ENCODE measurements at places on chromosomes 13 and 19.

- no peak for DNase-seq
These were observed 12.3 kb downstream of the ZNF507 start for GRCh38 chr19:32357720-32358119.

- DNase-seq, result no peak
These were observed 15.2 kb upstream of the TOMM40 start for GRCh38 chr19:44875666-44876451.

- peak; percentile 84 for DNase-seq
These were observed at the start of gene NUDT19 for GRCh38 chr19:32691291-32691951. TSS of gene NUDT19 (plus strand) at chr19:32691821. CDS start at chr19:32691961, 140 bp downstream.

DNA sequence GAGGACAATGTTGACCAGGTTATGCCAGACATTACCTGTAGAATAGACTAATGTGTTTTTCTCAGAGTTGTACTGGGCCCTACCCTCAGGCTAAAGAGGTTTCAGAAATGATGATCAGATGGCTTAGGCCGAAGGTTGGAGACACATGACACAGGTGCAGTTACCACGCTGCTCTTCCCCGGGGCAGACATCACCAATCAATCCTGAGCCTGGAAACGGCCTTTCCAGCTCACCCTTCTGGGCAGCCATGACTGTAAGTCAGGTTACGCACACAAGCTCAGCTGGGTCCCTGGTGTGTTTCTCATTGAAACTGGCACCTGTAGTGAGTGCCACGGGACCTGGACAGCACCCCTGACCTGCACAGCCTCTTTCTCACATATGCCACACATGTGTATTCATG lies 299.3 kb downstream of the UQCRFS1 start:
- DNase-seq, result no peak

DNA sequence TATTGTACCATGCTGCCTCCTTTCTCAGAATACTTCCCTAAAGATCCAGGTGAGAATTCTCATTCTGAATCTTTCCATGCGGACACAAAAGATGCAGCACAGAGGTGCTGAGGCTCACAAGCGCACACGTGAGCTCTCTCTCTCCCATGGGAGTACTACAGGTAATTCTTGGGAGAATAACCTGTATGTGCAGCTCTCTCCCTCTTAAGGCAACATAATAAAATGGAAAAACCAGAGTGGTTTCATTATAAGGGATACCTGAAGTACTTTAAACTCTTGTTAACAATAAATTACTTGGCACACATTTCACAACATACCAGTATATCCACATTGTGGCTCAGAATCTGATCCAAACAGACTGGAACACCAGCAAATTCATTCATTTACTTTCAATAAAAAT lies 40.4 kb downstream of the INTS6 start:
- DNase-seq, result no peak

- DNase-seq, result no peak
These were observed 4.8 kb downstream of the FFAR3 start for GRCh38 chr19:35363001-35363590.

DNA sequence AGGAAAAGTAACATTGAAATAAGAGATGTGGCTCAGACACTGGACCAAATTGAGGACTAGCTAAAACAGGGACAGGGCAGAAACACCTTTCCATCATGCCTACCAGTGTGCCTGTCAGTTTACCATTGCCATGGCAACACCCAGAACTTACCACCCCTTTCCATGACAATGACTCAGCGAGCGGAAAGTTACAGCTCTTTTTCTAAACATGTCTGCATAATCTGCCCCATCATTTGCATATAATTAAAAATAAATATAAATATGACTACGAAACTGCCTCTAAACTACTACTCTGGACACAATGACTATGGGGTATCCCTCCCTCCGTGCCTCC lies 96.0 kb downstream of the UBL3 start:
- DNase-seq, result peak; percentile 28

DNA sequence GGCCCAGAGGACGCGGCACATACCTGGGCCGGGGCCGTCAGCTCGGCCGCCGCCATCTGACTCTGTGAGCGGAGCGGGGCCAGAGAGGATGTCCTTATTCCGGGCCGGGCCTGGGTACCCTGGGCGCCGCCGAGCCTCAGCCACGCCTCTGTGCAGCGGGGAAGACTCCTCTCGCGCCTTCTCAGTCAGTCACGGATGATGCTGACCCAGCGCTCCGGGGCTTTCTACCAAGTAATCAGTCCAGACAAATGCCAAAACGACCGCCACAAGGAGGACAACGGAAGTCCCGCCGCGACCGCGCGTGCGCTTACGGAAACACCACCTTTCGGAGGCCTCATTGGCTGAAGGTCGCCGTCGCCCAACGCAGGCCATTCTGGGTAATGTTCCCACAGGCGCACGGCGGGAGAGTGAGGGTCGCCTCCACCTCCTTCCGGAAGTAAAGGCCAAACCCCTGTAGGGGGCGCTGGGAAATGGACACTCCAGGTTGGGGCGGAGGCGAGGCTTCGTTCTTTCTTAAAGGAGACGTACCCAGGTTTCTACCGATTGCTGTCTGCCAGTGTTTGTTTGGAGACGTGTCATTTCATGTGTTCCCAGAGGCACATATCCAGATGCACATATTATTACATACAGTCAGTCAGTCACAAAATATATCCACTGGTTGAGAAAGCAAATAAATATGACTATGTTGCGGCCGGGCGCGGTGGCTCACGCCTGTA lies at the start of gene ZNF256:
TSS of gene ZNF256 (minus strand) at position 288 of the 716 bp plus-strand sequence. CDS start at position 56, 232 bp downstream.
- peak; percentile 94 for DNase-seq

DNA sequence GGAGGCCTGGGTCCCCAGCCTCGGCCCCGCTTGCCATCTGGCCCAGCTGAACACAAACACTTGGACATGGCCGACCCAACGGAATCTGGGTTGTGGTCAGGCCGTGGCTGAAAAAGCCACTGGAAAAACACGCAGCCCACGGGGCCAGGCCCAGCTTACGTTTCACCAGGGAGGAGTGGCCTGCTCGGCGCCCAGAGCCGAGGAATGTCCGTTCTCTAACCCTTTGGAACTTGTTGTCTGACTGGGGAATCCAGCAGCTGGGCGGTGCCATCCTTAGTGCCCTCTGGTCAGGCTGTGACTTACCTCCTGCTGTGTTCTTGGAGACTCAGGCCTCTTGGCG lies 13.8 kb downstream of the CILP2 start:
- no peak for DNase-seq

DNA sequence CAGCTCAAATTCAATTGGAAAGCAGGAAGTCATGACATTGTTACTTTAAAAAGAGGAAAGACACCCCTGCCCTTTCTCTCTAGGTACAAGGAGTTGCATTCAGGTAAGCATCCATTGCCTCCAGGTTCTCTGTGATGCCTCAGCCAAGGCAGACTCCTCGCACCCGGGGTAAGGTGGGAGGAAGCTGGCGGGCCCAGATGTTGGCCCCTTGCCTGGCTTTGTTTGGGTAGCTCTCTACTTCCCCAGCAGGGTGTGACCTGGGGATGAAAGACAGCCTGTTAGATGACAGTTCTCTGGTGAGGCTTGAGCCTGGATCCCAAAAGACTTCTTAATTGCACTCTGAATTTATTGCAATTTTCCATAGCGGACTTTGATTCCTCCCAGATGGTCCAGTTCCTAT lies 25.6 kb downstream of the SHISA2 start:
- no peak for DNase-seq

DNA sequence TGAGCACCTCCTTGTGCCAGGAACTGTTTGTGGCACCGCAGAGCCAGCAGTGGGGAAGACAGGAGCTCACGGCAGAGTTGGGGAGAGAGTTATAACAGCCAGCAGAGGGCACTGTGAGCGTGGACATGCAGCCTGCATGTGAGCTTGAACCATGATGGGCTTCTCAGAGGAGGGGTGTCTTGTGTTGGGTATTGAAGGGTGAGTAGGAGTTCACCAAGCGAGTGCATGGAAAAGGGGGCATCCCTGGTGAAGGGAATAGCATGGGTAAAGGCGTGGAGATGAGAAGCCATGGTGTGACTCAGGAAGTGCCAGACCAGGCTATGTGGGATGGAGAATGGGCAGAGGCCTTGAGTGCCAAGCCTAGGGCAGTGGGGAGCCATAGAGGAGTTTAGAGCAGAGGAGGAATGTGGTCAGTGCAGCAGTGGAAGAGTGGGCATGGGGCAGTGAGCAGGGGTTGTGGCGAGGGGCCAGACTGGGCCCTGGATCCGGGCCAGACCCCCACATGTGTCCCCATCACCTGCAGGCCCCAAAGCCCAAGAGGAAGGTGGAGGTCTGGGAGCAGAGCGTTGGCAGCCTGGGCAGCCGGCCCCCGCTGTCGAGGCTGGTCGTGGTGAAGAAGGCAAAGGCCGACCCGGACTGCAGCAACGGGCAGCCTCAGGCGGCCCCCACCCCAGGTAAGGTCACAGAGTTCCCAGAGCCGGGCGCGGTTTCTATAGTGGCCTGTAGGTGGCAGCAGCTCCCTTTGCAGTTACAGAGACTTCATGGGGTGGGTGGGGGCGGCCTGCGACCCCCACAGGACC lies 11.8 kb upstream of the SHD start:
- peak; percentile 63 for DNase-seq

- no peak for DNase-seq
These were observed 1.1 kb downstream of the IL17D start for GRCh38 chr13:20704459-20705069.

GRCh38 chr19:33812388-33813330 lies 16.0 kb downstream of the KCTD15 start:
- no peak for DNase-seq

- DNase-seq, result peak; percentile 68
These were observed 9.3 kb downstream of the MPND start for GRCh38 chr19:4352701-4353121.

DNA sequence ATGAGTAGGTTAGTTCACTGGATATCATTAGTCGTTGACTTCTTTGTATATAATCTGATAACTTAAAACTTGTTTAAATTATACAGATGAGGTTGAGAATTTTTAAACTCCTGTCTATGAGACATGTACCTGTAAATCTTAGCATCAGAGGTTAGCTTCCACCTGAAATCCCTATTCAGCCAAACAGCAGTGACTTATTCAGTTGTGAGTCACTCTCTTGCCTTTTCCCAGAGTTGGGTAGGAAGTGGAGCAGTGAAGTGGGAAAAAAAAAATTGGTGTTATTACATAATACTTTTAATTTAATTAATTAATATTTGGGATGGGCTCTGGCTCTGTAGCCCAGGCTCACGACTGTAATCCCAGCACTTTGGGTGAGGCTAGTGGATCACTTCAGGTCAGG lies 32.9 kb downstream of the ZNF701 start:
- no peak for DNase-seq

DNA sequence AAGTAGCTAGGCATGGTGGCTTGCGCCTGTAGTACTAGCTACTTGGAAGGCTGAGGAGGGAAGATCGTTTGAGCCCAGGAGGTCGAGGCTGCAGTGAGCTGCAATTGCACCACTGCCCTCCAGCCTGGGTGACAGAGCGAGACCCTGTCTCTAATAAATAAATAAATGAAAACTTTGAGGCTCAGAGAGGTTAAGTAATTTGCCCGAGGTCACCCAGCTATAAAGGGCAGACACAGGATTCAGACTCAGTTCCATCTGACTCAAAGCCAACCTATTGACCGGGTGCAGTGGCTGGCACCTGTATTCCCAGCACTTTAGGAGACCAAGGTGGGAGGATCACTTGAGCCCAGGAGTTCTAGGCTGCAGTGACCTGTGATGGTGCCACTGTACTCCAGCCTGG lies 7.4 kb upstream of the OLFM2 start:
- no peak for DNase-seq

GRCh38 chr13:91145571-91146205 lies 201.8 kb upstream of the MIR17HG start:
- no peak for DNase-seq

- no peak for DNase-seq
These were observed 154.2 kb downstream of the LHFPL6 start for GRCh38 chr13:39448834-39449233.

GRCh38 chr13:73480779-73481559 lies 422.2 kb downstream of the KLF5 start:
- no peak for DNase-seq

GRCh38 chr19:29687897-29688728 lies 22.9 kb downstream of the PLEKHF1 start:
- DNase-seq, result no peak

GRCh38 chr13:44170731-44171130 lies 202.9 kb upstream of the SERP2 start:
- no peak for DNase-seq

GRCh38 chr19:49844138-49845095 lies 6.5 kb upstream of the PTOV1 start:
- no peak for DNase-seq

GRCh38 chr19:14830702-14831101 lies 4.3 kb downstream of the OR7A5 start:
- no peak for DNase-seq

GRCh38 chr13:50915565-50915964 lies 6.0 kb downstream of the RNASEH2B start:
- DNase-seq, result peak; percentile 16

DNA sequence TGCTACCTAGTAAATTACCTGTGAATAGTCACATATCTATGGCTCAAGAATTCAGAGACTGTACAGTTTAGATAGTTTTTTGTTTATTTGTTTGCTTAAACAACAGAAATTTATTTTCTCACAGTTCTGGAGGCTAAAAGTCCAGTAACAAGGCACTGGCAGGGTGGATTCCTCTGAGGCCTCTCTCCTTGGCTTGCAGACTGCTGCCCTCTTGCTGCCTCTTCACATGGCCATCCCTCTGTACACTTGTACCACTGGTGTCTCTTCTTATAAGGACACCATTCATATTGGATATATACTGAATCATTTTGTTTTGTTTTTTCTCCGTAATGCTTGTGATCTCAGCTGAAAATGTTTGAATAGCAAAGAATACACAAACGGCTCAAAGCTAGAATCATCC lies 56.4 kb upstream of the MIR17HG start:
- DNase-seq, result no peak

GRCh38 chr13:99129050-99129449 lies 71.6 kb upstream of the UBAC2 start:
- no peak for DNase-seq

DNA sequence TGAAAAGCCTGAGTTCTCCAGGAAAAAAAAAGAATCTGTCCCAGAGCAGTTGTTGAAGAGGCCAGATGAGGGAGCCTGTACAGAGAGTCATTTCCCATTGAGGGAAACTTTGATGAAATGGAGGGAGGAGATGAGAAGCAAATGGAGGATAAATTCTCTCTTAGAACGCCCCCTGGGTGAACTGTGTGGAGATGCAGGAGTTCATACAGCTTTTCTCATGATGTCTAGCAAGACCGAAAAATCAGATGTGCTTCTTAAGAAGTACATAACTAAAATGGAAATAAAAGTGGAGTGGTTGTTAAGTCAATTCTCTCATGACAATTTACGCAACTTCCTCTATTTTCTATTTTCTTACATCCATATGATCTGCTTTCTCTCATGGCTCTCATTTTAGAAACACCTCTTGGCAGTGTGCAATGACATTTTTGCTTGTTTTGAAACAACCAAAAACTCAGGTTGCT lies 1263.1 kb downstream of the PCDH9 start:
- DNase-seq, result no peak

- DNase-seq, result peak; percentile 71
These were observed 36.1 kb downstream of the ACTN4 start for GRCh38 chr19:38683393-38684077.

GRCh38 chr13:18954254-18954653 lies 227.4 kb downstream of the TUBA3C start:
- no peak for DNase-seq

DNA sequence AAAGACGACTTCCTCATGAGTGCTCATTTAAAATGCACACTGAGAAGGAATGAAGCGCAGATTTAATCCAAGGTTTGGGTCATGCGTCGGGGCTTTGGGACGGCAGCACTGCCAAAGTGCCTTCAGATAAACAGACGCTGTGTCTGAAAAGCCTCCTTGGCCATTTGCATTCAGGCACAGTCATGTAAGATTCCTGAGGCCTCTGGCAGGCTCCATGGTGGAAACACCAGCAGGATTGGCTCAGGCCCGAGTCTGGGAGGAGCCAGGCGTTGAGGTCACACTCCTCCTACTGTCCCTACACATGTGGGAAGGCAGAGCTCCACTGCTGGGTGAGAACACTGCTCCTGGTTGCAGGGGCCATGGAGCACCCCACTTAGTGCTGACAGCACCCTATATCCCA lies 113.3 kb upstream of the KL start:
- DNase-seq, result no peak
